ENCODE measurements at places on chromosomes 3 and 15.

DNA sequence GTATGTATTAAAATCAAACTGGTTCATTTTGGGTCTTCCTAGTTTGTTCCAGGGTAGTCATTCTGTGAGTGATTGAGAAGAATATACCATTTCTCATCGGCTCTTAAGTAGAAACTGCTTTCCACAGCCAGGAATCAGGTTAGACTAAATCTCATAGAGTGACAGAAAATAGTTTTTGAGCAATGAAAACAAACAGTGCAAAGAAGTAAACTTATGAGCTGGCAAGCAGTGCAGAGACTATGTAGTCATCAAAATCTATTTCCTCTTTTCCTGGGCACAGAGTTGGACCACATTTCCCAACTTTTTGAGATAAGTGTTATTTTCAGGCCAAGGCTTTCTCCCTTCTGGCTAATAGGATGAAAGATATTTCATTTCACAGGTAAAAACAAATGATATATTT, 66.5 kb downstream of the UBE3A start:
- DNase-seq, result no peak

DNA sequence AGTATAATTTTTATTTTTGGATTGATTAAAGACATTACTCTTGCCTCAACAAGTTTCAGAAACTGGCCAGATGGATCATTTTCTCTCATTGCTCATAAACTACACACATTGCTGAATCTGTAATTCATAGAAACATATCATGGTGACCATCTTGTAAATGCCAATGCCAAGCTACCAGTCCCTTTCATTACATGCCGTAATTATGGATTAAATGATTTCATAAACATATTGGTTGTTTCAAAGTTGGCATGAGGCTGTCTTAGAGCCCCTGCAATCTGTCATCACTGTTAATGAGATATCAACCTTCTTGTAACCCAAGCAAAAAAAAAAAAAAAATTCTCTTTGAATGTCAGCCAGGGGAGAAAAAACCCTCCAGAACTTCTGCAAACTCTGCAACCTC, 112.2 kb downstream of the DCLK3 start:
- no peak for DNase-seq

- DNase-seq, result peak; percentile 83
Observed at GRCh38 chr15:43230640-43231115, 9.9 kb upstream of the EPB42 start.

GRCh38 chr3:8575364-8576104, 69.1 kb downstream of the SSUH2 start:
- DNase-seq, result no peak

DNA sequence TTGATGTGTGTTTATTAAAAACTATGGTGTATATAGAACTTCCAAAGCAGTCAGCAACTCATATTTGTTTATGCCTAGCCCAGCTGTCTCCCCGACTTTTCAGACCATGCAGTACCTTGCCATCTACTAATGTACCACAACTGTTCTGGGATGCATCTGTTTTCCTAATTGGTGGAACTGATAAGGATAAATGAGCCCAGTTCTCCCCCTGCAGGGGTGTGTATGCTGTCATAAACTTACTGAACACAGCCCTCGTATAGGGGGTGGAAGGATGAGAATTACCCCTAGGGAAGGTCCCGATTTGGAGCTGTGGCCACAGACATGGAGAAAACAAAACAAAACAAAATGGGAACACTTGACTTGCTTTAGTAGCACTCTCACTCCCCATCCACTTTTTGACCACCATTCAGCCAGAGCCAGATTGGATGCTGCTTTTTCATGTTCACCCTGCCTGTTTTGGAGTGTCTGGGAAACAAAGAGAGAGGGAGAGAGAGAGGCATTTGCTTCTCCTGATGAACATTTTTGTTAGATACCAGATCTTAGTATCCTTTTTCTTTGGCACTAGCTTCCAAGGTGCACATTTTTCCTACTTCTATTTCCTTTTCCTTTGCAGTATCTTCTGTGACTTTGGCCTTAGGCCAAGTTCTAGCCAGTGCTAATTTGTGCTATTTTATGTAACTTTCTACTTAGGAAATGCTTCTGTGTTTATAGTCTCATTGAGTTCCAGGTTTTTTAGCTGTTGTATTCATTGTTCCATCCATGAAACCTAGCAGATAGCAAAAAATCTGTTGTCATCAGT, 29.1 kb downstream of the CADM2 start:
- DNase-seq, result no peak

DNA sequence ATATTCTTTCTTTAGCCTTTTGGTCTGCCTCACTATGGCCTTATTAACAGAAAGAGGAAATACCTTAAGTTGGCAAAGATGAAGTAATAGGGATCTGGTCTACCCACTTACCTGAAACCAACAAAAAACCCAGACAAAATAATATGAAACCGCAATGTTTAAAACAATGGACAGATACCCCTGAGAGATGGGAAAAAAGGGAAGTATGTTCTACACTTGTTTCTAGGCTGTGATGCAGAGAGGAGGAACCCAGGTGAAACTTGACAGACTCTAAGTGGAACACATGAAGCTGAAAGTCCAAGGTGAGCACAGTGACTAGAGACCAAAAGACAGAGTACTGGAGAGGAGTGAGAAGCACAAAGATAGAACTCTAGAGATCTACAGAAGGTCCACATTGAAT, 78.4 kb downstream of the NR2E3 start:
- DNase-seq, result no peak

DNA sequence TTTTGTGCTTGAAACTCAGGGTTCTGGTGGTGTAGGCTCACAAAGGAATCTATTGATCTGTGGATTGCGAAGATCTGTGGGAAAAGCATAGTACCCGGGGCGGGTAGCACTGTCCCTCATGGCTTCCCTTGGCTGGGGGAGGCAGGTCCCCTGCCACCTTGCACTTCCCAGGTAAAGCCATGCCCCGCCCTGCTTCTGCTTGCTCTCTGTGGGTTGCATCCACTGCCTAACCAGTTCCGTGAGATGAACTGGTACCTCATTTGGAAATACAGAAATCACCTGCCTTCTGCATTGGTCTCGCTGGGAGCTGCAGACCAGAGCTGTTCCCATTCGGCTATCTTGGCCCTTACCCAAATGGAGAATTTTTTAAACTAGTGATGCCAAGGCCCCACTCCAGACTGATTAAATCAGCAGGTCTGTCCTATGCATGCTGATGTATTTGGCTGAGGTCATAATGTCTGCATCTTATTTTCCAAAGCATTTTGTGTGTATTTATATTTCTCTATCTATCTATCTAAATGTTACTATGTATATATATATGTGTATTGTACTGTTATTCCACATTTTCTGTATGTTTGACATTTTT, 65.5 kb upstream of the SLC7A14 start:
- DNase-seq, result peak; percentile 17

DNA sequence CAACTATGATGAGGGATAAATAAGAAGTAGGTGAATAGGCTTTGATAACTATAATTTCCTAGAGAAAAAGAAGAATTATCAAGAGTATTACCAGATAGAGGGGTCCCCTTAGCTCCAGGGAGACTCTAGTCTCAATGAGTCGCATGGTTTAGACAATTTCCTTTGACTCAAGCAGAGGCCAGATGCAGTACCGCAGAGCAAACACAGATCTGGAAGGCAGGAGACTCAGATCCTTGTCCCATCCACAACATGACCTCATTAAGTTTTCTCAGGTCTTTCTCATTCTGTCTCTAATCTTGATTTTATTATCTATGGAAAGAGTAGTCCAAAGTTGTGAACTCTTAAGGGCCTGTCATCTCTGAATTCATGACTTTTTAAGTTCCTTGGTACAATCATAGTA, 987.9 kb downstream of the NTRK3 start:
- no peak for DNase-seq

- DNase-seq, result no peak
Observed at GRCh38 chr3:189038773-189039745, 132.7 kb upstream of the TPRG1 start.

GRCh38 chr3:139509631-139510030, 29.9 kb downstream of the RBP1 start:
- no peak for DNase-seq

DNA sequence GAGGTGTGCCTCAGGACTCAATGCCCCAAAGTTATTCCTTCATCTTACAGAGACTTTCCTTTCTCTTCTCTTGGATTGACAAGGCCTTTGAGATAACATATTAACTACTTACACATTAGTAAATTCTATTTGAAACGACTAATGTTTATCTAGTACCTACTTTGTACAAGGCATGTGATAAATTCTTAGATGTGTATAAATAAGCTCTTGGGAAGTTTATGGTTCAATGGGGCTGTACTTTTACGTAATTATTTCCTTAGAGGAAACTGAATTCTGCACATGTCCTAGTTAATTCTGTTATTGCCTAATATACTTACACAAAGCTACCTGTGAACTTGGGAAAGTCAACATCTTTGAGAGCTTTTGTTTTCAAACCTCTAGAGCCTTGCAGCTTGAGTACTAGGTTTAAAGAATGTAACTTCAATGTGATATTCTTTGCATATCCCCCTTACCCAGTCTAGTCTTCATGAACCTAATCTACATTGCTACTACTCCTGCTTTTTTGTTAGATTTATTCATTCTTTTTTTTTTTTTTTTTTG, 58.5 kb upstream of the RAP2B start:
- DNase-seq, result no peak

DNA sequence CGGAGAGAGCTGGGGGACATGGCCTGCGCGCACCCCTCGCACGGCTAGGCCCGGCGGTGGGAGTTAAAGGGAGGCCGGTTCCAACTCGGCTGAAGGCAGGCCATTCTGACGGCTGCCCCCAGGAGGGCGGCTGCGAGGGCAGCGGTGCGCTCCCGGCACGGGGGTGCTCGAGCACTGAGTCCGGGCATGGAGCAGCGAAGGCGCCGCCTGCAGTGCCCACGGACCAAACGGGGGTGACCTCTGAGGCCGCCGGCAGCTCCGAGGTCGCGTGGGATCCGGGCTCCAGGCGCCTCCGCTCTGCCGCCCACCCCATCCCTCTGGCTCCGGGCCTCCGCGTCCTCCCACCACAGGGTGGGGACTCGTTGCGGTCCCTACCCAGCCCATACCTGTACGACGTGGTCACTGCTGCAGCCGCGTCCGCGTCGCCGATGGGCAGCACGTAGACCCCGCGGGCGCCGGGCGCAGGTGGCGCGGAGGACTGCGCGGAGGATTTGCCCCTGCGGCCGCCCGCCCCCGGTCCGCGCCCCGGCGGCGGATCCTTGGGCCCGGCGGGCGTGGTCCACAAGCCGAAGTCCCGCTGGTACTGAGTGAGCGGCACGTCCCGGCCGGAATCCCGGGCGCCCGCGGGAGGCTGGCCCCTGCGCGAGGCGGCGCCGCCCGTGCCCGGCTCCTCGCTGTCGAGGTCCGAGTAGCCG, 469 bp downstream of the MAP6D1 start:
- no peak for DNase-seq

- no peak for DNase-seq
Observed at GRCh38 chr15:64782751-64783150, 7.4 kb upstream of the RBPMS2 start.

- DNase-seq, result no peak
Observed at GRCh38 chr3:148790851-148791735, 36.5 kb upstream of the CPB1 start.

DNA sequence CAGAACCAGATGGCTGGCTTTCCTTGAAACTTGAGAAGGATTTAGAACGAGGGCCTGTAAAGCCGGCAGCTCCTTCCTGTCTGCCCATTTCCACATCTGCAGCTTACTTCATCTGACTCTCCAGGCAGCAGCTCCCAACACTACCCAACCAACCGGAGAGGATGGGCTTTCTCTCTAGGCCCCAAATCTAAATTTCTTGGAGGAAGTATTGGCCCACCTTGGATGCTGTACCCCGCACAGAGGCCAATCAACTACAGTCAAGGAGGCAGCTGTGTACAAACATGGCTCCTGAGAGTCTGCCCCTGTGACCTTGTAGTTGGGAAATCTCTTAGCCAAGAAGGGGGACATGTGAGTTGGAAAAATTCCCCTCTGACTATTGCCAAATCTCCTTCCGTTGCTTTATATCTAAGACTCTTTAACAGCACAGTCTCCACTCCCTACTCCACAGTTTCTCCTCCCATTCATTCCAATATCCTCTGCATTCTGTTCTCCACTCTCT, 8.0 kb upstream of the ACAP2 start:
- DNase-seq, result no peak

DNA sequence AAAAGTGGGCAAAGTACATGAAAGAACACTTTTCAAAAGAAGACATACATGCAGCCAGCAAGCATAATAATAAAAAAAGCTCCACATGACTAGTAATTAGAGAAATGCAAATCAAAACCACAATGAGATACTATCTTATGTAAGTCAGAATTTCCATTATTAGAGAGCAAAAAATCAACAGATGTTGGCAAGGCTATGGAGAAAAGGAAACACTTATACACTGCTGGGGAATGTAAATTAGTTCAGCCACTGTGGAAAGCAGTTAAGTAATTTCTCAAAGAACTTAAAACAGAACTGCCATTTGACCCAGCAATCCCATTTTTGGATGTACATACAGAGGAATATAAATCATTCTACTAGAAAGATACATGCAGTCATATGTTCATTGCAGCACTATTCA, 360.7 kb downstream of the NSUN3 start:
- no peak for DNase-seq

- DNase-seq, result no peak
Observed at GRCh38 chr3:94285872-94286271, 223.0 kb downstream of the NSUN3 start.

- DNase-seq, result no peak
Observed at GRCh38 chr3:171317171-171317570, 143.0 kb downstream of the TNIK start.

GRCh38 chr3:3648988-3649679, 150.1 kb upstream of the LRRN1 start:
- no peak for DNase-seq

DNA sequence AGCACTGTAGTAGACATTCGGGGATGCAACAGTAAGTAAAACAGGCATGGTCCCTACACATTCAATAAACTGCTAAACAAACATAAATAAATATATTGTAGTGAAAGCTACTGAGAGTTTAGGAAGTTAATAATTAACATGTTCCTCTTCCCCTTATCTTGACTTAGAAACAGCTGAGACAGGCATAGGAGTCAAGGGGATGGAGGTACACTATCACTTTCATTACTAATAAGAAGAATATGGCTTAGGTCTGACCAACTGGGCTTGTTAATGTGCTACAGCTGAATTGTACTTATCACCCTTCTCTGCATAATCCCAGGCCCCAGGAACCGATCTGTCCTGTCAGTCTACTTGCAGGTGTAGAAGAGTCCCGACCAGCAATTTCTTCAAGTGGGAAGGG, 116.3 kb upstream of the DAZL start:
- no peak for DNase-seq

DNA sequence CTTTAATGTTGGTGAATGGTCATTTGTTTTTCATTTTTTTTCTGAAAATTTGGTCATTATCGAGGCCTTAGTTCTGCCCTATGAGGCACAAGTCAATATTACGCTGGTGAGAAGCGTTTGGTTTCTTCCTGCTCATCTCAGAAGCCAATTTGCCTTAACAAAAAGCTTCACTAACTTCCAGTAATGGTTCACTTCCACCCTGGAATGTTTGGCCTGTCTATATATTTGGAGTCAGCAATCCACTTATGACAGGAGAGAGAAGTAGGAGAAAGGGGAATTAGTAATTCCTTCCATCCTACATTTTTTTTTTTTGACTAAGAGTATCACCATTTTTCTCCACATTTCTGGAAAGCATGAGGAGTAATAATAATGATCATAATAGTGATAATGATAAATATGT, 124.4 kb downstream of the DIPK2A start:
- no peak for DNase-seq

All from PC-9 (cell line).